ENCODE measurements at places on chromosomes 11 and 22.

- no peak overlapping the region for H3K4me3 ChIP-seq
- DNase-seq: peak; percentile 76
- no peaks in the 10 kb centered on the region for H3K27me3 ChIP-seq
Measured at GRCh38 chr22:48380016-48380665, 1447.5 kb downstream of the BRD1 start.

DNA sequence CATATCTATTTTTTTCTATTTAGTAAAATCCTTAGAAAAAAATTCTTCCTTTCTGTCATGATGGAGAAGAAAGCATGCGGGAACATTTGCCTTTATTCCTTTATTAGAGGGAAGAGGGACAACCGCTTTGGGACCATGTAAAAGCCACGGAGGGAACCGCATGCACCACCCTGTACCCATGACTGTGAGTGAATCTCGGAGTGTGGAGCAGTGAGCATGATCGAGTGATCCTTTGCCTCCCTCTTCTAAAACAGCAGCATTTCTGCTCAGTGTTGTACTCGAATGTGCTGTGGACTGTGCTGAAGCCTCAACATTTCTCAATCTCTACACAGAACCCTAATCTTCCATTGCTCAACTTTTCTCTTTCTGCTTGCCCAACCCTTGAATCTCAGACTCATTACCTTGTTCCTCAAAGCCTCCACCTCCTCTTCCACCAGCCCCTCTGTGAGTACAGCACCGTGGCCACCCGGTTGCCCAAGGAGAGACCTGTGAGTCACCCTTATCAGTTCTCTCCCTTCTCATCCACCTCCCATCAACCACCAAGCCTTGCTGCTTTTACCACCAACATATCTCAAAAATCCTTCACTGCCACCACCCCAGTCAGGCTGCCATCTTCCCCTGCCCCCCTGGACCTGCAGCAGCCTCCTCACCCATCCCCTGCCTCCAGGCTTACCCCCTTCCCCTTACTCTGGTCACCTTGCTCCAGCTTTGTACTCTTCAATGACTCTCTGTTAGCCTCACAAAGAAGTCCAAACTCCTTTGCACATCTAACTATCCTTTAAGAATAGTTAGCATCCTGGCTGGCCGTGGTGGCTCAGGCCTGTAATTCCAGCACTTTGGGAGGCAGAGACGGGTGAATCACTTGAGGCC lies 103.1 kb downstream of the NAT10 start:
- no peaks in the 10 kb centered on the region for H3K27me3 ChIP-seq
- no peaks in the 10 kb centered on the region for H3K36me3 ChIP-seq
- H3K4me1 ChIP-seq: peaks cover 20% of the 10 kb centered on the region
- no peak overlapping the region for H3K4me3 ChIP-seq
- DNase-seq: no peak

DNA sequence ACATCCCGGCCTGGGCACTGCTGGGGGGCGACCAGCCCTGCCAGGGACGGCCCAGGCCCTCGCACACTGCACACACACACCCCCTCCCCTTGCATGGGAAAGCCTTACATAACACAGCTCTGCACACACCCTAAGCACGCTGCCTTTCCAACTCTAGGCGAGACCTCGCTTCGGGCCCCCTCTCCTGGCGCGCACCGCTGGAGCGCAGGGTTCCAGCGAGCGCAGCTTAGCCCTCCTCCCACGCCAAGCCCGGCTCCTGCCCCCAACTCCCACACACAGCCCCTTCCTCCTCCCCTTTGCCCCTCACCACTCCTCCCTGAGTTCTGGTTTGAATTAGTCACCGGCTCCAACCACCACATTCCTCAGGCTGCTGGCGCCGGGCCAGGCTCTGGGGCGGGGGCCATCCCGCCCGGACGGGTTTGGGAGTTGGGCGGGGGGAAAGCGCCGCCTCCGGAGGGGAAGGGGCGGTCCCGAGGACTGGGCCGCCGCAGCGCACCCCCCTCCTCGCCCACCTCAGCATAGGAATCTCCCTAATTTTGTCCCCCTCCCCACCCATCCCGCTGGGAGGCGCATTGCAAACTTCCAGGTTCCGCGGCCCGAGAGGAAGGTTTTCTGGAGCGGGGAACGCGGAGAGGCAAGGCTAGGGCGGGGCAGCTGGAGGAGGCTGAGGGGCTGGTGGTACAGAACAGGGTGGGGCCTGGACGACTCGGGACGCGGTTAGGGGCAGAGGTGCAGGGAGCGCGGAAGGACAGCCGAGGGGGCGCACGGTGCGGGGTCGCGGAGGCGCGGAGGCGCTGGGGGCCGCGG lies 966 bp downstream of the AHNAK start:
- DNase-seq: peak; percentile 96
- no peaks in the 10 kb centered on the region for H3K27me3 ChIP-seq
- peaks cover 75% of the 10 kb centered on the region for H3K4me1 ChIP-seq
- no peaks in the 10 kb centered on the region for H3K36me3 ChIP-seq
- peak overlapping the region; percentile 100 for H3K27ac ChIP-seq
- peak overlapping the region; percentile 100 for H3K4me3 ChIP-seq

- no peaks in the 10 kb centered on the region for H3K36me3 ChIP-seq
- H3K27ac ChIP-seq: no peak overlapping the region
- H3K27me3 ChIP-seq: no peaks in the 10 kb centered on the region
- H3K4me1 ChIP-seq: no peaks in the 10 kb centered on the region
- H3K4me3 ChIP-seq: no peak overlapping the region
Measured at GRCh38 chr22:19199479-19199878, 20.9 kb upstream of the SLC25A1 start.

DNA sequence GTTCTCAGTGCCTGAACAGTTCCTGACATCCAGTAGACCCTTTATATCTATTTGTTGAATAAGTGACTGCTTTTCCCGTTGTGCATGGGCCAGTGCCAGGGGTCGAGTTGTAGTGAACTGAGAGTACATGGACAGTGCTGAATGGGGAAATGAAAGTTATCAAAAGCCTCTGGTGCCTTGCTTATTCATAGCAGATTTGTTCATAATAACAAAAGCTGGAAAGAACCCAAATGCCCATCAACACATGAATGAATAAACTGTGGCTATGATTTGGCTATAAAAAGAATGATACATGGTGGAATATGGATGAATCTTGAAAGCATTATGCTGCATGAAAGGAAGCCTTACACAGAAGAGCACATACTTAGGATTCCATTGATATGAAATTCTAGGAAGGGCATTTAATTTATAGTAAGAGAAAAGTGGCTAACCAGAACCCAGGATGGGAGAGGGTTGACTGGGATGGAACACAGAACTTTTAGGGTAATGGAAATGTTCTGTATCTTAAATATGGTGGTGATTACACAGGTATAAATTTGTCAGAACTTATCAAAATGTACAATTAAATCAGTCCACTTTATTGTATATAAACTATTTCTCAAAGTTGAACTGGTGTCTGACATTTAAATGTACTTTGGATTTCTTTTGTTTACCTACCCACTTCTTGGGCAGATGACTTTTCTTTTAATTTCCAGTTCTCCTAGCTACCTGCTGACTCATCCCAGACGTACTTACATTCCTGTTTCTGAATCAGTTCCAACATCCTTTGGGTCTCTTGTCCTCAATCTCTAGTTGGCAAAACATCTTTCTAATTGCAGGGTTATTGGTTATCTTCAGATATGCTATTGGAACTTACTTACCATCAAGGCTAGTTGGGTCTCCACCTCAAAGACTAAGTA lies 42.8 kb downstream of the PACS1 start:
- no peaks in the 10 kb centered on the region for H3K36me3 ChIP-seq
- no peak overlapping the region for H3K4me3 ChIP-seq
- no peaks in the 10 kb centered on the region for H3K27me3 ChIP-seq
- no peak for DNase-seq
- H3K27ac ChIP-seq: no peak overlapping the region

DNA sequence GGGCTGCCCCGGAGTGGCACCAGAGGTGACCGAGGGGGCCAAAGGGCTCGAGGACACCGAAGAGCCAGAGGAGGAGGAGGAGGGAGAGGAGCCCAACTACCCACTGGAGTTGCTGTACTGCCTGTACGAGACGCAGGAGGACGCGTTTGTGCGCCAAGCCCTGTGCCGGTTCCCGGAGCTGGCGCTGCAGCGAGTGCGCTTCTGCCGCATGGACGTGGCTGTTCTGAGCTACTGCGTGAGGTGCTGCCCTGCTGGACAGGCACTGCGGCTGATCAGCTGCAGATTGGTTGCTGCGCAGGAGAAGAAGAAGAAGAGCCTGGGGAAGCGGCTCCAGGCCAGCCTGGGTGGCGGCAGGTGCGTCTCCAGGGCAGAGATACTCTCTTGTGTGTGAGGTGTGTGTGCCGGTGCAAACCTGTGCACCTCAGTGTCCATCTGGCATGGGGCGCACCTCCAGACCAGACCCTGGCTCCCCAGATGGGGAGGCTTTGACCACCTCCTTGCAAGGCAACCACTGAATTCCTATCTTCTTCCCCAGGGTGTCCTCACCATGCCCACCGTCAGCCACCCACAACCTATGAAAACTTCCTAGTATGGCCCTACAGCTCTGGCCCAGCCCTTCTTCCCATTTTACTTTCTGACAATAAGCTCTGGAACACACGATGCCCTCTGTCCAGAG lies 3.4 kb downstream of the NLRP6 start:
- H3K36me3 ChIP-seq: no peaks in the 10 kb centered on the region
- H3K4me3 ChIP-seq: no peak overlapping the region
- no peak for DNase-seq
- H3K27me3 ChIP-seq: peaks cover 29% of the 10 kb centered on the region
- H3K27ac ChIP-seq: no peak overlapping the region
